Skin of body (tissue), 3 donors: ENCODE measurements at places on chromosomes 3 and 15. TPM values are rescaled to one million over a fixed set of nuclear protein-coding genes. Genes with fewer than 3 reads are reported as not detected.

DNA sequence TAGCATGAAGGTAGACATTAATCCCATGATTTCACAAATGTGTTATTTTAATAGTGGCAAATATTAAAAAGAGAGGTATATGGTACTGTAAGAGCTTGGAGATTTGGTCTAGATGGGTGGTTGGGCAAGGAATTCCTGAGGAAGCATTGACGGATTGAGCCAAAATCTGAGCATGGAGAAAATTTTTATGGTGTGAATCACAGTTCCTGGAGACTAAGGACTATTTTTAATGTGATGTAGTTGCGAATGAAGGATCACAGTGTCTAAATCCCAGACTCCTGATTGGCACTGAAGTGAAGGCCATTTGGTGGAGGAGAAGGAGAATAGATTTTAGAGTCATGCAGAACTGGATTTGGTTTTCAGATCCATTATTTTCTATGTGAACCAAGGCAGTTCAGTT is 188.7 kb upstream of the FEZF2 start:
- DNase-seq: no peak

- DNase-seq: no peak
These were observed 9.2 kb upstream of the WDR49 start for GRCh38 chr3:167662919-167663400.

- DNase-seq: no peak
These were observed 150.5 kb upstream of the IQSEC1 start for GRCh38 chr3:13223574-13224237.

- no peak for DNase-seq
These were observed 21.5 kb downstream of the MRPS25 start for GRCh38 chr3:15043408-15044171.

DNA sequence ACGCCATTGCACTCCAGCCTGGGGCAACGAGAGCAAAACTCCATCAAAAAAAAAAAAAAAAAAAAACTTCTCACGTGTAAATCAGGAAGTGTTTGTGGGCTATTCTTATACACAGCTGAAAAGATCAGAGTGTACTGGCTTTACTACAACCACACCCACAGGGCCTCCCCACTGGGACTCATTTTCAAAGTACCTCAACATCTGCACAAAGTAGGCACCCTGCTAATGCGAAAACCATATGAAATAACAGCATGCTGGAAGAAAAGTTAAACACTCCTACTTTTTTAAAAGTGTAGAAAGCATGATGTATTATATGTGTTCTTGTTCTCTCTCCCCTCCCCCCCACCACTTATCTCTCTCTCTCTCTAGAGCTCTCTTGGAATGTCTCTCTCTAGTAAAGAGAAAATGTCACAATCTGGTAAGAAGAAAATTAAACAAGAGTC is 11.1 kb downstream of the UACA start:
- no peak for DNase-seq

- no peak for DNase-seq
These were observed 23.2 kb downstream of the ALDH1L1 start for GRCh38 chr3:126157083-126157768.

DNA sequence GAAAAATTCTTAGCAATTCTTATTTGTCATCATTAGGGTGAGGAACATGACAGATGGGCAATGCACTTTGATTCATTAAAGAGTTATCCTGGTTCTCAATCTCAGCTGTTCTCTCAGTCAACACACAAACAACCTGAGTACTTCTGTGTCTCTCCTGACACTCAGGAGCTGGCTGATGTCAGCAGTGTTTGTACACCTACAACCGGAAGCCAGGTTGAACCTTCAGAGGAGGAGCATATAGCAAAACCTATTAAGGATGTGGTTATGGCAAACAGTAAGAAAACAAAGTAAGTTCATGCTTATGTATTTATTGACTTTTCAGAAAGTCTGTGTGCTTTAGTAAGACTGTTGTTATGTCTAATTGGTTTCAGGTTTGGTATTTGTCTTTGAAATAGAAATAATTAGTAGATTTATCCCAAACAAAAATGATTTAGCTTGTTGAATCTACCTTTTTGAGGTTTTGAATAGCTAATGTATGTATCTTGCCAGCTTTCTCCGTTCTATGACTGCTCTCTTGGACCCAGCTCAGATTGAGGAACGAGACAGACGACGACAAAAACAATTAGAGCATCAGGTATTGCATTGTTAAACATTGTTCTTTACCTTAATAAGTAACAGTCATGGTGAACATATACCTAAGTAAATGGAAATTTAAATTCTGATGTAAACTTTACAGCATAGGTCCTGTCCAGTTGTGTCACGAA is 36.6 kb downstream of the CCDC66 start:
- no peak for DNase-seq

DNA sequence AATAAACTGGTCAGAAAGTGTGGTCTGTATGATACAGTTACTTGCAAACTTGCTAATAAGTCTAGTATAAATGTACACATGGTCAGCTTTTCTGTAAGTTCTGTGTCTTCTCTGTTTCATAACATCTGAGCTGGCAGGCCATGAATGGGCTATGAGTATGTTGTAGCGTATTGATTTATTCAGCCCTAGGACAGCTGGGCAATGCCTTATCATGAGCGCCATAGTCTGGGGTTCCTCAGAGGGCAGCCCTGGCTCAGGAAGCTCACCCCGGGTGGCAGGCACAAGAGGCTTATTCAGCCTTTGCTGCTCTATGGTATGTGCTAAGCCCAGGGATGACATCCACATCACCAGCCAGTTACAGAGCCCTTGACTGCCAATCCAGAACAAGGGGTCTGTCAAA is 50.7 kb upstream of the CCR2 start:
- DNase-seq: no peak

DNA sequence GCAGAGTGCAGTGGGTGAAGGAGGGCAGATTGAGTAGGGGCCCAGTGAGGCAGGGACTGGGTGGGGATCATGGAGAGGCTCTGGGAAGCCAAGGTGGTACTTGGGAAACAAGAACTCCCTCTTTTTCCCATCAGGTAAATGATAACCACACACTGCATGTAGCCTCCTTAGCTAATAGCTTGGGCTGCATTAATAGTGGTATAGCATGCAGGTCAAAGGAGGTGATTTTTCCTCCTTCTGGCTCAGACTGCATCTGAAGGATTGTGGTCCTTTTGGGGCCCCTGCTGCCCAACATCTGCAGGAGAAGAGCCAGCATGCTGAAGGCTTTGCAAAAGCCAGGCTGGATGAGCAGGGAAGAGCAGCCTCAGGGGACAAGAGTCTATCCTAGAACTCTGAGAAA is 45.4 kb downstream of the PPCDC start:
- DNase-seq: no peak

GRCh38 chr15:70036585-70037291 is 61.0 kb downstream of the TLE3 start:
- no peak for DNase-seq

DNA sequence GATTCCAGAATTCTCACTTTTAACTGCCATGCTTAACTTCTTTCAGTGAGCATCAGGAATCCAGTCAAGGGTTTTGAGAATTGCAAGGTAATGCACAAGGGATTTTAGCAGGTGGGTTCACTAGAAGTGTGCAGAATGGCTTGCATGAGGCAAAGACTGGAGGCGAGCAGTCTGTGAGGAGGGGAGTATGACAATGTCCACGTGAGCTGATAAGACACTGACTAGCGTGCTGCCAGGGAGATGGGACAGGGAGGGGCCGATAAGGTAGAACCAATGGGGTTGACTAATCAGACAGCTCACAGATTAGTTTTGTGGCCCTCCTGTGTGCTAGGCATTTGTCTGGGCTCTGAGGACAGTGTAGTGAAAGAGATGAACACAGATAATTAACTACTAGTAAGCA is 102.0 kb upstream of the DAZL start:
- no peak for DNase-seq

DNA sequence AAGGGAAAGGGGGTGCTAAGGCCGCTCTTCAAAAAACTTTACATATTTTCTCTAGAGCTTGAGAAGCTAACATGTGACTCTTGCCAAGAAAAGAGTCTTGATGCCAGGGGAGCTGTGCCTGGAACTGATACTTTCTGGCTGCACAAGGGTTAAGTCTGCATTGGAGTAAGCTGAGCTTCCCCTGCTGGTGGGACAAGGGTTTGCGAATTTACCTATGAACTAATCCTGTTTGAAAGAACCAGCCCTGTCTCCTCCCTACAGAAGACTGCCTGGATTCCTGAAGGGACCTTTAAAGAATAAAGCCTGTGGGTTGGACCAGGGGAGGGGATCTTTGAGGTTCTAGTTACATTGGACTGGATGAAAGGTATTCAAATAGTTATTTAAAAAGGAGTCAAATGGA is 58.3 kb upstream of the EPHA3 start:
- DNase-seq: no peak

DNA sequence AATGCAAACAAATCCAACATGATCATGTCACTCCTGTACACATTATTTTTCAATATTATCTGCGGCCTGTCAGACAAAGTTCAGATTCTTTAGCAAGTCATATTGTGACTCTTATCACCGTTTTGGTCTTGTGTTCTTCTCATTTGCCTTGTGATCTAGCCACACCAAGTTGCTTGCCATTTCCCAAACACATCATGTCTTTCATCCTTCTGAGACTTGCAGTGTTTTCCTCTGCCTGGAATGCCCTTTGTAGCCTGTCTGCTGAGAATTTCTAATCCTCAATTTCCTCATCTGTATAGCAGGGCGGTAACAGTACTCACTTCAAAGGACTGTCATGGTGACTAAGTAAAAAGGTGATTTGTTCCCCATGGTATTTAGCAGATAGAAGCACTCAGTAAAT is 135.0 kb downstream of the GREM1 start:
- no peak for DNase-seq

DNA sequence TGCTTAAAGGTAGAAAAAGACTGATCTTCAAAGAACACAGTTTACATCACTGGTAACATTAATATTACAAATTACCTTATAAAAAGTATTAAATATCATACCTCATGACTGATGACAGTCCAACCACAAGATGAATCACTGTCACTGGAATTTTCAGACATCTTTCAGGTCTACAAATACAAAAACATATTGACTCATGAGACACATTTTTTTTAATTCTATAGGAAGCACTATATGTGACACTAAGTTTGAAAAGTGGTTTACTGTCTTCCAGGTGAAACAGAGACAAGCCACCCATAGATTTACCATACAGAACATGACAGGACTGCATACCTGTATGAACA is 18.9 kb downstream of the CCPG1 start:
- no peak for DNase-seq

DNA sequence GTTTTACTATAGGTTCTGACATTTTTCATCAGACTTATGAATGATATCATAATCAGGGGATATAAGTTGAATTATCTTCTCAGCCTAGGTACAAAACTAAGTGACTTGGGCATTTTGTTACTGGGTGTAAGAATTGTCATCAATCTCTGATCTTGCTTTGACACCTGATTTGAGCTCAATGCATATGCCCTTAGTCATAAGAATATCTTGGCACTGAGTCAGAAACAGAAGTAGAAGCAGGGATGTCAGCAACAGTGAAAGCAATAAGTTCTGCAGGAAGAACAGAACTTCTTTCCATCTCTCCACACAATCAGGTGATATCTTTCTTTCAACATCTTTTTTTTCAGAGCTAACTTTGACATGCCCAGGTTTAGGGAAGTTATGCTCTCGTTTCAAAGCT is 14.6 kb downstream of the SLITRK3 start:
- DNase-seq: no peak

GRCh38 chr3:73490453-73491286 is 134.1 kb downstream of the PDZRN3 start:
- no peak for DNase-seq

GRCh38 chr15:59298225-59298853 is 74.3 kb downstream of the MYO1E start:
- no peak for DNase-seq

GRCh38 chr15:86178845-86179244 is 99.2 kb downstream of the AGBL1 start:
- no peak for DNase-seq

DNA sequence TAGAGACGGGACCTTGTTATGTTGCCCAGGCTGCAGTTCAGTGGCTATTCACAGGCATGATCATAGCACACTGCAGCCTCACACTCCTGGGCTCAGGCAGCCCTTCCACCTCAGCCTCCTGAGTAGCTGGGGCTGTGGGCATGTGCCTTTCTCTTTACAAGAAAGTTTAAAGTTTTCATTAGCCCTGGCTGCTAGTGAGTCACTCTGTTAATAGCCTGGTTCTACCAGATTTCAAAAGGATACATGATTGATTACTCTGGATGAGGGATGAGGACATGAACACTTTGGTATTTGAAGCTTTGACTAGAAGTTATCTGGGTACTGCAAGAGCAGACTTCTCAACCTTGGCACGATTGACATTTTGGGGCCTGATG is 95.1 kb downstream of the DHX36 start:
- DNase-seq: no peak

DNA sequence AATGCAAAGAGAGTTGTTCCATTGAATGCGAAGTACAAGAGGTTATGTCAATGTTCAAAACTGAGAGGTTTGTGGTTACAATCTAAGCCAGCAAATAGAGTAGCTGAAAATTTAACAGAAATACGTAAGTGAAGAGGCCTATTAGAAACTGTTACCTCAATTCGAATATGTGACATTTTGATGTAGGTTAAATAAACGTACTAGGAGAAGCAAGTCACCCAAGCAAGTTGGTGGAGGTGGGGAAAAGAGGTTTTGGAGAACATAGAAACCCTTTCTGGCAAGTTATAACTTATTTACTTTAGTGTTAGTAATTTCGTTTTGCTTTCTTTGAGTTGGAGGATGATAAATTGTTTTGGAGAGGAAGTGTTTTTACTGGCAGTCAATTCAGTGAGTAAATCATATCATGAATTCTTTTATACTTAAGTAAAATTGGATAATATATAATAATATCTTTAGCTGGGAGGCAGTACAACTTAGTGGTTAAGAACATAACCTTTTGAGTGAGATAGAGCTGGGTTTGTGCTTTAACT is 91.2 kb upstream of the NAALADL2 start:
- DNase-seq: no peak

GRCh38 chr15:34802803-34803750 is 7.7 kb upstream of the ACTC1 start:
- no peak for DNase-seq

- no peak for DNase-seq
These were observed 12.3 kb upstream of the CD200 start for GRCh38 chr3:112320691-112321090.

GRCh38 chr3:46477145-46477544 is 12.4 kb upstream of the LTF start:
- DNase-seq: no peak

GRCh38 chr3:95399585-95399984 is 1336.7 kb downstream of the NSUN3 start:
- no peak for DNase-seq

- no peak for DNase-seq
These were observed 245.7 kb downstream of the FAM43A start for GRCh38 chr3:194931347-194931746.

- peak; percentile 25 for DNase-seq
These were observed 463 bp downstream of the TERC start for GRCh38 chr3:169764312-169764881.

CLDN18 gene
- not detected for total RNA-seq

SNRPN gene
- 58.2 TPM for total RNA-seq

RARB gene
- total RNA-seq: 5.5 TPM

CNTN3 gene
- total RNA-seq: 21.7 TPM

CELF6 gene
- total RNA-seq: 1.3 TPM

IMPG2 gene
- 0.59 TPM for total RNA-seq

MNS1 gene
- 4.4 TPM for total RNA-seq

ANKRD34C gene
- total RNA-seq: not detected

GRIP2 gene
- 2.4 TPM for total RNA-seq

MYEF2 gene
- total RNA-seq: 8.1 TPM

FAM81A gene
- 0.39 TPM for total RNA-seq

HGD gene
- not detected for total RNA-seq

SPG21 gene
- total RNA-seq: 49.9 TPM

GOLGA8J gene
- total RNA-seq: 0.30 TPM

ATP13A3 gene
- 73.5 TPM for total RNA-seq

CIB1 gene
- 16.3 TPM for total RNA-seq
